ENCODE measurements at places on chromosomes 16 and 17.

GRCh38 chr16:48361540-48362144 lies 23.6 kb downstream of the SIAH1 start:
- no peak for DNase-seq

DNA sequence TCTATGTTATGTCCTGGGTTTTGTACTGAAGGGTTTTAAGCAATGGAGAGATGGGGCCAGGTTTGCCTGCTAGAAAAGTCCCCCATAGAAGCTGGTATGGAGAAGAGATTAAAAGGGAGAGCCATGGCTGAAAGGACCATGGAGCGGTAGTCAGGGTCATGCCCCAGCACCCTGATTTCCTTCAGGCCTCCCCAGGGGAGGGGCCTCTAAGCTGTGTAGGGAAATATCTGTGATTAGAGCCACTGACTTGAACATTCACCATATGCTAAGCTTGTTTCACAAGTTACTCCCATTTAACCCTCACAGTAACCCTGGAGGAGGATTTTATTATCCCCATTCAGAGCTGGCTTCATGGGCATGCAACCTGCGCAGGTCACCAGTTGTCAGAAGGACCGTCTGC lies 3.8 kb upstream of the ATP2A3 start:
- no peak for DNase-seq

GRCh38 chr17:79255926-79256585 lies 181.4 kb downstream of the ENGASE start:
- no peak for DNase-seq

DNA sequence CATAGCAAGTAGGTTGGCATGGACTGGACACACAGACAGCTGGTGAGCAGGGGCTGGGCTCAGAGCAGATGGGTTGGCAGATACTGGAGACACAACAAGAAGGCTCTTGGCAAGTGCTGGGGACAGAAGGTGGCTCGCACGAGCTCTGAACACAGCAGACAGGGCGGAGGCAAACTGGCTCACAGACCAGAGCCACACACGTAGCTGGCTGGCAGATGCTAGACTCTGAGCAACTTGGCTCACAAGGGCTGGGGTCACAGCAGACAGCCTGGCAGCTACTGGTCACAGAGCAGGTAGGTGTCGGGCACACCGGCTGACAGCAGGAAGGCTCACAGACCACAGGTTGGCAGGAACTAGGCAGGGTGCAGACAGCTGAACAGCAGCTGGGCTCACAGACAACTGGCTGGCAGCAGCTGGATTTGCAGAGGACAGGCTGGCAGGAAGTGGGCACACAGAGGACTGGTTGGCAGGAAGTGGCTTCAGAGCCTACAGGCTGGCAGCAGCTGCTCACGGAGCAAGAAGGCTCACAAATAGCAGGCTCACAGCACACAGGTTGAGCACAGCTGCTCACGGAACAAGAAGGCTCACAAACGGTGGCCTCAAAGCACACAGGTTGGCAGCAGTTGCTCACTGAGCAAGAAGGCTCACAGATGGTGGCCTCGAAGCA lies 725 bp downstream of the KRTAP16-1 start:
- peak; percentile 37 for DNase-seq

DNA sequence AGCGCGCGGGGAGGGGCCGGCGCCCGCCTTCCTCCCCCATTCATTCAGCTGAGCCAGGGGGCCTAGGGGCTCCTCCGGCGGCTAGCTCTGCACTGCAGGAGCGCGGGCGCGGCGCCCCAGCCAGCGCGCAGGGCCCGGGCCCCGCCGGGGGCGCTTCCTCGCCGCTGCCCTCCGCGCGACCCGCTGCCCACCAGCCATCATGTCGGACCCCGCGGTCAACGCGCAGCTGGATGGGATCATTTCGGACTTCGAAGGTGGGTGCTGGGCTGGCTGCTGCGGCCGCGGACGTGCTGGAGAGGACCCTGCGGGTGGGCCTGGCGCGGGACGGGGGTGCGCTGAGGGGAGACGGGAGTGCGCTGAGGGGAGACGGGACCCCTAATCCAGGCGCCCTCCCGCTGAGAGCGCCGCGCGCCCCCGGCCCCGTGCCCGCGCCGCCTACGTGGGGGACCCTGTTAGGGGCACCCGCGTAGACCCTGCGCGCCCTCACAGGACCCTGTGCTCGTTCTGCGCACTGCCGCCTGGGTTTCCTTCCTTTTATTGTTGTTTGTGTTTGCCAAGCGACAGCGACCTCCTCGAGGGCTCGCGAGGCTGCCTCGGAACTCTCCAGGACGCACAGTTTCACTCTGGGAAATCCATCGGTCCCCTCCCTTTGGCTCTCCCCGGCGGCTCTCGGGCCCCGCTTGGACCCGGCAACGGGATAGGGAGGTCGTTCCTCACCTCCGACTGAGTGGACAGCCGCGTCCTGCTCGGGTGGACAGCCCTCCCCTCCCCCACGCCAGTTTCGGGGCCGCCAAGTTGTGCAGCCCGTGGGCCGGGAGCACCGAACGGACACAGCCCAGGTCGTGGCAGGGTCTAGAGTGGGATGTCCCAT lies 232.8 kb downstream of the SEC14L1 start:
- DNase-seq, result peak; percentile 42

GRCh38 chr16:8236816-8237215 lies 353.5 kb downstream of the TMEM114 start:
- no peak for DNase-seq

DNA sequence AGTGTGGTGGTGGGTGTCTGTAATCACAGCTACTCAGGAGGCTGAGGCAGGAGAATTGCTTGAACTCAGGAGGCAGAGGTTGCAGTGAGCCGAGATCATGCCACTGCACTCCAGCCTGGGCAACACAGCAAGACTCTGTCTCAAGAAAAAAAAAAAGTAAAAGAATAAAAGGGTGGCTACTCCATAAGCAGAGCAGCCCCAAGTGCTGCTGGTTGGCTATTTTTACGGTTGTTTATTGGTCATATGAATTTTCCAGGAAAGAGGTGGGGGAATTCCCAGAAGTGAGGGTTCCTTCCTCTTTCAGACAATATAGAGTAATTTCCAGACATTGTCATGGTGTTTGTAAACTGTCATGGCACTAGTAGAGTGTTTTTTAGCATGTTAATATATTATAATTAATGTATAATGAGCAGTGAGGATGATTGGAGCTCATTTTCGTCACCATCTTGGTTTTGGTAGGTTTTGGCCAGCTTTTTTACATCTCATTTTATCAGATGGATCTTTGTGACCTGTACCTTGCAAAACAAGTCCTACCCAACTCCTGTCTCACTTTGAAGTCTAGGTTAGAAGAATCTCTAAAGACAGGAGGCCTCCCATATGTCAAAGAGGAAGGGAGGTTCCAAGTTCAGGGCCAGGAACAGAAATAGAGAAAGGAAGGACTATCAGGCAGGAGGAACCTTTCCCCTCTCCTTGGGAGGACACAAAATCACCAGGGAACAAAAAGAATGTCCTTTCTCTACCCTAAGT lies 39.1 kb downstream of the HOXB1 start:
- DNase-seq, result no peak

- DNase-seq, result no peak
Observed at GRCh38 chr16:28108590-28109247, 45.2 kb upstream of the GSG1L start.

GRCh38 chr16:19984135-19984534 lies 89.6 kb downstream of the GPR139 start:
- no peak for DNase-seq

GRCh38 chr16:73095142-73095820 lies 47.4 kb upstream of the ZFHX3 start:
- no peak for DNase-seq

- no peak for DNase-seq
Observed at GRCh38 chr17:10210151-10210574, 11.8 kb upstream of the GAS7 start.

- no peak for DNase-seq
Observed at GRCh38 chr17:44967026-44967906, 837 bp downstream of the C1QL1 start.

GRCh38 chr17:13302983-13303382 lies 285.2 kb upstream of the ELAC2 start:
- no peak for DNase-seq

GRCh38 chr17:9052921-9053320 lies 31.6 kb downstream of the NTN1 start:
- DNase-seq, result no peak

GRCh38 chr17:45837187-45837586 lies 7.5 kb upstream of the SPPL2C start:
- no peak for DNase-seq

DNA sequence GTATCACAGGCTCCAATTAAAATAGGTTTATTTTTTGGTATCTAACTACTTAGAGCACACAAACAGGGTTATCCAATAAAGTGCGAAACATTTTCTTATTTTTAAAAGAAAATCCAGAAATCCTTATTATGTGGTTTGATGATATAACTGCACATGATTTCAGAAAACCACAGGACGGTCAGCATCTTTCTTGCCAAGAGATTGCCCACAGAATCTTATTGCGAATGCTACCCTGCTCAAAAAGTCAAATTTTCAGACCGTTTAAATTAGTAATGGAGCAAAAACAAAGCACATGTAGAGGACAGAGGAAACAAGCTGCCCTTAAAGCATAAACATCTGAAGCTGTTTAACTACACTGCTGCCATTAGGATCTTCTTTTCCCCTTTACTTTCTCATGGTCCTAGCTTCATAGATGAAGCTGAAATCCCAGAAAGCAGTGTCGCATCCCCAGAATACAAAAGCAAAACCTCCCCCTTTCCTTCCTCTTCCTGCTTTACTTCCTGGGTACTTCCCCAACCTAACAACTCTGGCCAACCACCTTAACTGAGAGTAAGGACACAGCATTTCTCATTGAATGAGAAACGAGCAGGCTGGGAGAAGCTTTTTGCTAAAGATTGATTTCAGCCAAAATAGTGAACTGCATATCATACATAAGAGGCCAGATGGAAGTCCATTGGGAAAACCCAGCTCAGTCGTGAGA lies 43.7 kb downstream of the CMTM4 start:
- DNase-seq, result no peak

DNA sequence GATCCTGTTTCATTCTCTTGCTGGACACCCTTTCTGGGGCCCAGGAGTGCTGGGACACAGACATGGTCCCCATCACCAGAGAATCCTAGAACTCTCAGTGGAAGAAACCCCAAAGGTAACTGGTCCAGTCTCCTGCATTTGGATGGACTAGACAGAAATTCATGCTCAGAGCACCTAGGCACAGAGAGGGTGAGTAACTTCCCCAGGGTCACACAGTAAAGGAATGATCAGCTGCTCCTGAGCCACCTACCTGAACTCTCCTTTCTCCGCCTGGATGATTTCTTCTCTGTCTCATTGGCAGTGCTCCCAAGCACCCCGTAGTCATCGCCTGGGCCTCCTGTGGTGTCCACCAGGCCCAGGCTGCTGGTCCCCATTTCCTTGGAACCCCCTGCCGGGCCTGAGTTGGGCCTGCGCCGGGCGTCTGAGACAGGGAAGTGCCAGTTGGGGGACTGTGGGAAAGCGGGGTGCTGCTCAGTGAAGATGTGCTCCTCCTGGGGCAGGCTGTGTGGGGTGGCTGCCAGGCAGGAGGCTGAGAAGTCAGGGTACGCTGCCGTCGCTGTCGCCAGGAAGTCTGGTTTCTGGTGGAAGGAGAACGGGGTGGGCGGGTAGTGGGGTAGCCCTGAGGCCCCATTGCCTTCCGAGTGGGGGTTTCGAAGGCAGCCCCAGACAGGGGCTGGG lies 767 bp downstream of the MEOX1 start:
- no peak for DNase-seq

GRCh38 chr17:2089021-2089422 lies 34.1 kb downstream of the HIC1 start:
- DNase-seq, result no peak

GRCh38 chr16:70634861-70635260 lies 11.5 kb upstream of the IL34 start:
- no peak for DNase-seq

GRCh38 chr17:19372866-19373504 lies 5.3 kb upstream of the MAPK7 start:
- no peak for DNase-seq

DNA sequence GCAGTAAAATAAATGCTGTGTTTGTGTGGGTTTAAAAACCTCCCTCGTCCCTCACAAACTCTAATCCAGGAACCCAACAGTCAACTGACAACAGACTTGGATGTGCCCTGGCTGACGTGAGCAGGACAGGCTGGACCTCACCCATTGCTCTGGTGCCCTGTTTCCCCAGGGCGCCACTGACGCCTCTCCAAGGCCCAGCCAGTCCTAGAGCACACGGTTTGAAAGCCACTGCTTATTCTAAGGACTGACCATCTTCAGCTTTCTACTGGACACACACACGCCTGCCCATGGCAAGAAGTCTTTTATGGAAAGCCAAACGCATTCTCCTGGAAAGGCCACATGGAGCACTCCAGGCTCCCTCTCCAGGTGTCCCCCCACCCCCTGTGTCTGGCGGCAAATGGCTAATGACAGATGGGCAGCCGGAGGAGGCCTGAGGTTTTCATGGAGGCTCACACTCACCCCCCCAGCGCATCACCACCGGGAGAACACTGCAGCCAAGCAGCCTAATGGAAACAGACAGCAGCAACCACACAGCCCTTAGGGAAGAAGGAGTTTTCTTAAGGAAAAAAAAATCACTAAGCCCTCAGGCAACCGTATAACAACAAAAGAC lies 319.2 kb downstream of the SOX9 start:
- DNase-seq, result no peak

DNA sequence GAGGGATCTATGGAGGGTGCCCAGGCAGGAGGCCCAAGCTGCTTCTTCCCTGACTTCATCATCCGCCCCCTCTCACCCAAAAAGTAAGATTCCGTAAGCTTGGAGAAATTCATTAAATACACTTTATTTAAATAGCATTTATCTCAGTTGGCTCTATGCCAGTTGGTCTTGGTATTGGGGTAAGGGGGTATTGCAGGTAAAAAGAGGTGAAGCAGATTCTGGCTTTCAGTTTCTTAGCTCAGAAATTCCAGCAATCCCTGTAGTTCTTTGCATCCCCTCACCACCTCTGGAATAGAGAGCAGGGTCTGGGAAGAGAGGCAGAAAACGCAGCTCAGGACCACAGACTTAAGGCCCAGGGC lies 750 bp upstream of the ALDOC start:
- no peak for DNase-seq

GRCh38 chr17:80122926-80123505 lies 21.6 kb downstream of the GAA start:
- no peak for DNase-seq

DNA sequence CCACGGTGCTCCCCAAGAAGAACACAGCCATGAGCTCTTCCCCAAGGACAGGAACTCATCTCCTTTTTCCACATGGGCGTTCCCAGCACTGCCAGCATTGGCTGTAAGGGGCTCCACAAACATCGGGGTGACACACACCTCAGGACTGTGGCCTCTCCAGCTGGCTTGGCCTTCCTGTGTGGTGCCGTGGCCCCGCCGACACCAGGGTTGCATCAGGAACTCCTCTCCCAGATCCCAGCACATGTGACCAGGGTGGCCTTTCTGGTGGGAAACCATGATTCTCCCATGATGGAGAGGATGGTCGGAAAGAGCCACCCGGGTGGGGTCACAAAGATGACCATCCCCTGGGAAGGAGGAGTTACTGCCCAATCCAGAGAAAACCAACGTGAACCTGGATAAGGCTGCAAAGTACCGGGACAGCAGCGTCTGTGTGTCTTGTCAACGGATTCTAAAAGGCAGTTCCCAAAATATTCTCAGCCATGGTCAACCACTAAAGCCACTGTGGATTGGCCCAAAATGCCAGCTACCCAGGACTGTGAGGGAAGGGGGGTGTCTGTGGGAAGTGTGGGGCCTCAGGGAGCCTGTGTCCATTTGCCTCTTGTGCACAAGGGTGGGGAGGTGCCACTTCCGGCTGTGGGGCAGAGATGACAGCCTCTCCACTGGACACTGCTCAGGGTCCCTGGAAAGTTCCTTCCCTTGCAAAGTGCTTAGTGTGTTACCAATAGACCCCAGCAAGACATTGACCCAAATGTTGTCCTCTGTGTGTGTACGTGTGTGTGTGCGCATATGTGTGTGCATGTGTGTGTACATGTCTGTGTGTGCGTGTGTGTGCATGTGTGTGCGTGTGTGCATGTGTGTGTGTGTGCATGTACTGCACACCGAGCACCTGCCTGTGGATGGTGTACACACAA lies 78.0 kb upstream of the CBX4 start:
- no peak for DNase-seq
